ENCODE measurements at places on chromosomes 16 and 17.

DNA sequence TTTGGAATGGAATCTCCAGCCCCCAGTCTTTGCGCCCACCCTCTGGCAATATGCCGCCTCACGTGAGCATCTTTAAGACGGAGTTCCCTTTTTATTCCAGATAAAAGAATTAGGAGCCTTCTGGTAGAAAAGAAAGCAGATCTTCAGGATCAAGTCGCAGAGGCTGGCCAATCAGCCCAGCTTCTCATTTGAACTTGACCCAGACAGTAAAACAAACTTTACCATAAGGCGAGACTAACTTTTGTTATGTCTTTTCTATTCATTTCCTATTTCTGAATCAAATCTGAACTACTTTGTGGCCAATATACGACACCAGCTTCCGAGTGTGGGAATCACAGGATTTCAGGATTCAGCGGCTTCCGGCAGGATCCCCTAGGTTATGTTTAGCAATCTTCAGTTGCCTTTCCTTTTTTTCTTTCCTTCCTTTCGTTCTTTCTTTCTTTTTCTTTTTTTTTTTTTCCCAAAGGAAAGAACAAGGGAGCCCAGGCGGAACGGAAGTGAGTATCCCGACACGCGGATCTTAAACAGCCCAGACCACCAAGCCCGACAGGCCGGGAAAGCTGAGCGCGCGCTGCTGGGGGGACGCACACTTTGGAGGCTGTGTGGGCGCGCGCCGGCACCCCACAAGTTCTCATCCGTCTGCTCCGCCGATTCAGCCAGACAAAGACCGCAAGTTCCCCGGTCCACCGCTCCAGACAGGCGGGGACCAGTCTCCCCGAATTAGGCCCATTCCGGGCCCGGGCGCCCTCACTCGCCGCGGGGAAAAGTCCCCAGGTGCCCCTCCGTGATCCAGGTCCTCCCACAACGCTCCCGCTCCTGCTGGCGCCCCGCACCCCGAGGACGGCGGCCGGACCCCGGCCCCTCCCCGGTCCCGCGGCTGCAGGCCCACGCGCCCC, 633 bp downstream of the TBC1D16 start:
- peak; percentile 4 for DNase-seq

DNA sequence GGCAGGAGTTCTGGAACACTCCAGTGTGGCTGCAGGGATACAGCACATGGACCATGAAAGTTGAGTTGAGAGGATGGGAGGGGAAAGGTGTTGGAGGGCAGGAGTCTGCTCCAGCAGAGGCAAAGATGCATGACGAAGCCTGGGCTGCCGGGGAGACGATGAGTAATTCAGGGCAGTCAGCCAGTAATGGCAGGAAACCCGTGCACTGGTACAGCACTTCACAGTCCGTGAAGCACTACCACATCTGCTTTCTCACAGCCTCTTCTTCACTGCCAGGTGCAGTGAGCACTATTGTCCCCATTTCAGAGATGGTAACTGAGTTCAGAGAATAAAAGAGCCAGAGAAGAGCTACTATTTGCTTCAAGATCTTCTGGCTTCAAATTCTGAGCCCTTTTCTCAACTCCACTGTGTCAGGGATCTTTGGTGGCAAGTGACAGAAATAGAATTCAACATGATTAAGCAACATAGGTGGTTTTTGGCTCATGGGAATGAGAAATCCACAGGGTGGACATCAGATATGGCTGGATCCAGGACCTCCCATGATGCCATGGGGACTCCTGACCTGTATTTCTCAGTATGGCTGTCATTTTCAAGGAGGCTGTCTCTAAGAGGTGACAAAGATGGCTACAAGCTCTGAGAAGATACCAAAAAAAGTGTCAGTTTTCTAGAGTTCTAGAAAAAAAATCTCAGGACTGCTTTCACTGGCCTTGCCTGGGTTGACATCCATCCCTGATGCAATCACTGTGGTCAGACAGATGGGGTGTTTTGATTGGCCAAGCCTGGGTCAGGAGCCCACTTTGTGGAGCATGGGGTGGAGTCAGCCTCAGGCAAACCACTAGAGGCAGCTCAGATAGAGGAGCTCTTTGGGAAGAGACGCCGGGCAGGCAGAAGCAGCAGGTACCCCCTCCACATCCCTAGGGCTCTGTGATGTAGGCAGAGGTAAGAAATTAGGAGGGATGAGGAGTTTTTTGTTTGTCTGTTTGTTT, 24.7 kb downstream of the IL21R start:
- DNase-seq: peak; percentile 59

- DNase-seq: no peak
These were observed 16.3 kb downstream of the SNX29 start for GRCh38 chr16:11992586-11993524.

DNA sequence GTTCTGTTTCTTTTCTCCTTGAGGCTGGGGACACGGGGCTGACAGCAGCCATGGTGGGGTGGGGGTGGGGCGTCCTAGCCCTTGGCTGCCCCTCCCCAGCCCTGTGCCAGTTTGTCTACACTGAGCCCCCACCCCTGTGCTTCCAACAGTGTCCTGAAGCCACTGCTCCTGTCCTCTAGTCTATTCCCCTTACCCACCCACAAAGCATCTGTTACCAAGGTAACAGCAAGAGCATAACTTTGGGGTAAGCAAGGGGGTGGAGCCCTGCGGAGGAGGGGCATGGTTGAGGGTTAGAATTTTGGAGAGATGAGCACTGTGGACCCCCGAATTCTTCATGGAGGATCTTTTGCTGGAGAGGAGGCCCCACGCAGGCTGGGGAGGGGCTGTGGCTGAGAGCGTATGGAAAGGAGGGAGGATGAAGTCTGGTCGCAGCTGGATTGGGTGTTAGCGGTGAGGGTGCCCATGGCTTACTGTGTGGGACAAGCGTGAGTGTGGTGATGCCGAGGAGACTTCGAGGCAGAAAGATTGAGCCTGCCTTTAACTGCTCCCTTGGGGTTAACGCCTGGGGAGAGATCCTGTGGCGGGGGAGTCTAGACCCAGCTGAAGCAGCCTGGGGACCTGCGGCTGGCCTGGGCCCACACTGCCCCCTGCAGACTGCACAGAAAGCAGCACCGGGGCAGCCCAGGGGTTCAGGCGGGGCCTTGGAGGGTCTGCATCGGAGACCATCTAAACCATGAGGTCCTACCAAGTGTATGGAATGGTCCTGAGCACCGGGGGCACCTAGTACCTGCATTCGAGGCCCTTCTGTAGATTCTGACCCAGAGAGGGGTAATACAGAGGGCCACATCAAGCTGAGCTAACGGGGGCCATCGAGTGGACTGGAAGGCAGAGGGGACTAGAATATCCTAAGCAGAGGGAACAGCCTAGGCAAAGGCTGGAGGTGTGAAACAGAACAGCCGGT, 6.1 kb upstream of the STAC2 start:
- DNase-seq: peak; percentile 42

- DNase-seq: no peak
These were observed 39.4 kb downstream of the CAPNS2 start for GRCh38 chr16:55605754-55606336.
